ENCODE measurements at places on chromosomes 2 and 18. TPM values are rescaled to one million over a fixed set of nuclear protein-coding genes. Genes with fewer than 3 reads are reported as not detected.
A peak's percentile ranks its signal among the peaks of the same experiment; 100 is the strongest.

GRCh38 chr2:184444623-184445223, 153.6 kb upstream of the ZNF804A start:
- H3K36me3 ChIP-seq = no peaks in the 10 kb centered on the region
- no peaks in the 10 kb centered on the region for H3K27me3 ChIP-seq
- no peak for DNase-seq
- H3K27ac ChIP-seq = no peak overlapping the region
- H3K4me3 ChIP-seq = no peak overlapping the region

DNA sequence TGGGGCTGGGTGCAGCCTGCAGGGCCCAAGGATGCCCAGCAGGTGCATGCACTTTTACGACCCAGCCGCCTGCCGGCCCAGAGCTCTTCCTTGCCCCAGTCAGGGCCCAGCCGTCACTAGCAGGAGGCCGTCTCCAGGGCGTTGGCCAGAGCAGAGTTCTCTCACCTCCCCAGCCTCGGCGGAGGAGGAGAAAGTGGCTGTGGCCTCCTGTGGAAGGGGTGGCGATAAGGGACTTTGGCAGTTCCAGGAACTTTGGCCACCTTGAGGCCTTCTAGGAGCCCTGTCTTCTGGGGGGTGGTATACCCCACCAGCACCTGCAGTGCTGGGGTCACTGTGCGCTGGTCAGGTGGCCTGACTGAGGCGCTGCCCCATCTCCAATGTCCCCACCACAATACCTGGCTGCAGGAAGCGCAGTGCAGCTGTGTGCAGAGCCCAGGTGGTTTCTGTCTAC, 22.0 kb downstream of the NPPC start:
- no peaks in the 10 kb centered on the region for H3K27me3 ChIP-seq
- no peaks in the 10 kb centered on the region for H3K36me3 ChIP-seq

DNA sequence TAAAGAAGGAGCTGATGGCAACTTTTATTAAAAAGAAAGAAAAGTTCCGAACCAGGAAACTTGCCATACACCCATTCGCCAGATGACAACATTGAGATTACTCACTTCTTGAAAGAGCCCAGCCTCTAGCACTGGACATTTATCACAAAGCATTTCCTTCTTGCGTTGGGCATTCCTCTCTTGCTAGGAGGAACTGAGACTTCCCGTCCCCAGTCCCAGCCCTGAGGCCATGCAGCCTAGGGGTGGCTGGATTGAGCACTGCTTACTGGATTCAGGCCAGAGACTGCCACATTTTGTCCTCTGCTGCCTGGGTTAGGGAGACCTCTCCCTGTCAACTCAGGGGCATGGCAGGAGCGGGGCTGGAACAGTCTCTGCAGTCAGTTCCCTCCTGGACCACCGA, 80.1 kb downstream of the SDC1 start:
- no peaks in the 10 kb centered on the region for H3K36me3 ChIP-seq
- H3K4me3 ChIP-seq = no peak overlapping the region
- no peak for DNase-seq
- H3K27ac ChIP-seq = no peak overlapping the region
- peaks cover 14% of the 10 kb centered on the region for H3K27me3 ChIP-seq

Gene TTN
- total RNA-seq = 1.6 TPM

DNA sequence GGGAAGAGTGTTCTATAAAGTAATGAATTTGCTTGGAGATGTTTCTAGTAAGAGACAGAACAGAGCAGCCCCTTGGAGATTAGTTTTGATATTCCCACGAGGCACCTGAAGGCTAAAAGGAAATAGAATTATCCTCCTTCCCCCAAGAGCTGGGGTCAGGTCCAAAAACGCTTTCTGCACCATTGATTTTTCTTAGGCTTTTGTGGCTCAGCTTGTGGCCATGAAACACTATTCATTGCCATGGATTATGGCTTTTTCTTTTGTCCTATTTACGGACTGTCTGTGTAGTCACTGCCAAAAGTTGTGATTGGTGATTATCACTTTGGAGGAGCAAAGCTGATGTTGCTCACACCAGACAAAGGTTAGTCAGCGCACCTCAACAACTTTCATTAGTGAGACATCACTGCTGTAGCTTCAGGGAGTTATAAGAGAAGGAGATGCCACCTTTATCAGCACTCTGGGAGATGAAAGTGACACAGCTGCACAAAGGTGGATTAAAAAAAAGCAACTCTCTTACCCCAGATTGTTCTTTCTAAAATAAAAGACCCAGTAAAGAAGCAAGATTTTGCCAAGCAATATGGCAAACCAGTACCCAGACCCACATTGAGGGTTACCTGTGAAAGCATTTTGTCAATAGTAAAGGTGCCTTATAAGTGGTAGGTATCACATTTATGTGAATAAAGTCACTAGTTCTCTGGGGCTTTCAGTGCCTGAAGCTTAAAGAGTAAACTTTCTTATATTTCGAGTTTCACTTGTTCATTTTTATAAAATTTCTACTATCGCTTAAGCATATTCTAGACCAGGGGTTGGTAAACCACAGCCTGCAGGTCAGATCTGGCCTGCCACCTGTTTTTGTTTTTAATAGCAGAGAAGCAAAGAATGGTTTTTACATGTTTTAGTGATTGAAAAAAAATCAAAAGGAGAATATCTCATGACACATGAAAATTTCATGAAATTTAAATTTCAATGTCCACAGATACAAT, 10.6 kb downstream of the CXCR4 start:
- H3K27ac ChIP-seq = no peak overlapping the region
- H3K4me1 ChIP-seq = peaks cover 5% of the 10 kb centered on the region
- no peaks in the 10 kb centered on the region for H3K27me3 ChIP-seq

- H3K4me3 ChIP-seq = no peak overlapping the region
- no peak for DNase-seq
- no peaks in the 10 kb centered on the region for H3K36me3 ChIP-seq
- H3K4me1 ChIP-seq = peaks cover 80% of the 10 kb centered on the region
These were observed 39.1 kb downstream of the CDC42EP3 start for GRCh38 chr2:37632310-37632709.

DNA sequence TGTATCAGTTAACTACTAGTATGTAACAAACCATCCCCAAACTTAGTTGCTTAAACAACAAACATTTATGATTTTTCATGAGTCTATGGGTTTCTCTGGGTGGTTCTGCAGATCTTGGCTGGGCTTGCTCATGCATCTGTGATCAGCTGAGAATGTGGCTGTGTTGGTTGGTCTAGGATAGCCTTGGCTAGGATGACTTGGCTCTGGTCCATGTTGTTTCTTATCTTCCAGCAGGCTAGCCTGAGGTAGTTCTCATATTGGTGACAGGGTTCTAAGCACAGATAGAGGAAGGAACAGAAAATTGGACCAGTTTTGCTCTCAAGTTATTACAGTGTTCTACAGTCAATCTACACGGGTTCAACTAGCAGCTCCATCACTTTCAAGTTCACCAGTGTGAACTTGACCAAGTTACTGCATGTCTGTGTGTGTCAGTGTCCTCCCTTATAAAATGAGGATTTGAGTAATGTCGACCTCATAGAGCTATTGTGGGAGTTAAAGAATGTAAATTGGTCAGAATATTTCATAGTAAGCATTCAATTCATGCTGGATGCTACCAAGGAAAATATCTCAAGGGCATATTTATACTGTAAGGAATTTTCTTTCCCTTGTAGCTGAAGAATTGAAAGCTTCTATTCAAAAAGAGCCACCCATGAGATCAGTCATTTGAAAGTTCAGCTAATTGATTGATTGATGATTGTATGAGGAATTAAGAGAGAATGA, 65.3 kb downstream of the MYO3B start:
- peaks cover 31% of the 10 kb centered on the region for H3K27me3 ChIP-seq
- no peaks in the 10 kb centered on the region for H3K4me1 ChIP-seq
- no peak for DNase-seq
- no peak overlapping the region for H3K4me3 ChIP-seq

Gene RNU2-63P
- total RNA-seq = 1.7 TPM

Gene ALPP
- not detected for total RNA-seq

DNA sequence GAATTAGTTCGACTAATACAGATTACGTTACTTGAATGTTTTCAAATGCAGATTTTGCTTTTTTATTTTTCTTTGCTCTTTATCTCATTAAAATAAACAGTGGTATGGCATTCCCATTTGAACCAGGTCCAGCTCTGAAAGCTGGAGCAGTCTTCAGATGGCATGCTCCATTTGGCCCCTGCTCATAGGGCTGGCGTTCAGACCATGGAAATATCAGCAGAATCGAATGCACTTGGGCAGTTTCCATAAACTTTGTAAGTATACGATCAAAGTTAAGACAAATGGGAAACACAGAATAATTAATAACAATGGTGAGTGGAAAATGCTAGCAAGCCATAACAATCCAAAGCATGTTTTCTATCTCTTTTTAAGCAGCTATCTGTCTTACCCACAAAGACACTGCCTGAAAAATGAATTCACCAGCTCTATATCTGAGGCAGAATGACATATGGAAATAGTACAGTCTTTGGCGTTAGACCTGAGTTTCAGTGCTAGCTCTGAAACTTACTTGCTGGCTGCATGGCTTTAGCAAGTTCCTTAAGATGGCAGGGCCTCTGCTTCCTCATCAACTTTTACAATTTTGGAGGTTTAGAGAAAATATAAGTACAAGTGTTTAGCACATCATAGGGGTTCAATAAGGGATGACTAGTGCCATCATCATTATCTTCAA, 131.6 kb downstream of the BCL2 start:
- DNase-seq = no peak
- peaks cover 14% of the 10 kb centered on the region for H3K36me3 ChIP-seq
- H3K4me3 ChIP-seq = no peak overlapping the region
- peak overlapping the region; percentile 37 for H3K27ac ChIP-seq
- H3K4me1 ChIP-seq = peaks cover 75% of the 10 kb centered on the region

Gene TCF7L1
- total RNA-seq = 0.07 TPM

- H3K4me1 ChIP-seq = peaks cover 2% of the 10 kb centered on the region
- H3K4me3 ChIP-seq = no peak overlapping the region
- peaks cover 8% of the 10 kb centered on the region for H3K27me3 ChIP-seq
- no peak for DNase-seq
- no peak overlapping the region for H3K27ac ChIP-seq
These were observed 5.4 kb downstream of the ARHGAP28 start for GRCh38 chr18:6734726-6735430.

DNA sequence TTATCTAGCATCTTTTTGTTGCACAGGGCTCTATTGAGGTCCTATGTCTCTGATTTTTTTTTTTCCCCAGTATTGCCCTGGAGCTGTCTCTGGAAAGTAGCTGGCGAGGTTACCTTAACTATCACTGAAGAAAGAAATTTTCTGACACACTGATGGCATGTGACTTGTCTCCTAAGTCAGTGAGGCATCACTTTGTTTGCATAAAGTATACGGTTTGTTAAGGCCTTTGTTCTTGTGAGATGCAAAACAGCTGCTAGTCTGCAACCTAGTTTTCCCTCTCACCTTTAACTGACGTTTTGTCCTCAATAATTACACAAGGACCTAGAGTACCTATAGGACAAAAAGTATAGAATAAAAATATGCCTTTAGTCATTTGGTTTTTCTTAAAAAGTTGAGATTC, 41.8 kb downstream of the UBXN4 start:
- H3K4me1 ChIP-seq = no peaks in the 10 kb centered on the region
- H3K27ac ChIP-seq = no peak overlapping the region
- no peak for DNase-seq
- peaks cover 51% of the 10 kb centered on the region for H3K36me3 ChIP-seq
- no peaks in the 10 kb centered on the region for H3K27me3 ChIP-seq

DNA sequence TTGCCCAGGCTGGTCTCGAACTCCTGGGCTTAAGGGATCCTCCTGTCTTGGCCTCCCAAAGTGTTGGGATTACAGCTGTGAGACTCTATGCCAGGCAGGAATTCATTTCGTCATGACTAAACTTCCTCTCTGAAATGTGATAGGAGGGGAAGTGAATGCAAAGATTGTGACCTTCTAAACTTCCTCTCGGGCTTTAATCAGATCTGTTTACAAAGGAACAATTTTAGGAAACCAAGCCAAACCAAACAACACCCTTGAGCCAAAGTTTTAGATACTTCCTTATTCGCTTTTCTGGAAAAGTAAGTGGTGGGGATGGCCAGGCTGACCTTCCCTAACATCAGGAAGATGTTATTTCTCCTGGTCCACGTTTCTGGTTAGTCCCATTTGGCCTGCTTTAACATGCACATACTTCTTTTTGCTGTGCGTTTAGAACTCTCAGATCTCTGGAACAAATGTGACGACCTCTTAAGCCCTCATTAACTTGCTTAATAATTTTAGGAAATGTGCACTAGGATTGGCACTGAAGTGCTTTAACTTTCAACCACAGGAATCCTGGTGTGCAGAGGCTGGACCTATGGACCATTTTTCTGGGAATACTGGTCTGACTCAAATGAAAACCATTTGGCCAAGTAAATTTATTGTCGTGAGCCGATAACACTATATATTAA, 33.2 kb upstream of the YES1 start:
- H3K4me3 ChIP-seq = no peak overlapping the region
- no peaks in the 10 kb centered on the region for H3K36me3 ChIP-seq
- H3K4me1 ChIP-seq = no peaks in the 10 kb centered on the region
- peaks cover 5% of the 10 kb centered on the region for H3K27me3 ChIP-seq
- no peak for DNase-seq

Gene GLS
- 242 TPM for total RNA-seq

Gene CYP27A1
- 0.16 TPM for total RNA-seq

Gene CD207
- not detected for total RNA-seq

Gene GKN2
- total RNA-seq = not detected

Gene CD8B2
- 0.09 TPM for total RNA-seq

Gene AGAP1
- total RNA-seq = 2.2 TPM

GRCh38 chr18:24810561-24811305, 350.3 kb downstream of the HRH4 start:
- H3K4me3 ChIP-seq = no peak overlapping the region
- no peaks in the 10 kb centered on the region for H3K36me3 ChIP-seq
- no peak overlapping the region for H3K27ac ChIP-seq
- DNase-seq = no peak

GRCh38 chr18:11020161-11020853, 129.1 kb downstream of the PIEZO2 start:
- H3K4me1 ChIP-seq = no peaks in the 10 kb centered on the region
- no peaks in the 10 kb centered on the region for H3K27me3 ChIP-seq
- no peak for DNase-seq
- no peak overlapping the region for H3K4me3 ChIP-seq

All from activated CD4-positive, alpha-beta T cell treated with anti-CD3 and anti-CD28 coated beads for 36 hours (primary cell).